NCI-H446 treated with DMSO at 0.1 percent for 48 hours (cell line): ENCODE measurements at places on chromosomes 6 and 20.

- no peak for DNase-seq
Measured at GRCh38 chr20:38393259-38393658, 41.9 kb downstream of the SNHG17 start.

DNA sequence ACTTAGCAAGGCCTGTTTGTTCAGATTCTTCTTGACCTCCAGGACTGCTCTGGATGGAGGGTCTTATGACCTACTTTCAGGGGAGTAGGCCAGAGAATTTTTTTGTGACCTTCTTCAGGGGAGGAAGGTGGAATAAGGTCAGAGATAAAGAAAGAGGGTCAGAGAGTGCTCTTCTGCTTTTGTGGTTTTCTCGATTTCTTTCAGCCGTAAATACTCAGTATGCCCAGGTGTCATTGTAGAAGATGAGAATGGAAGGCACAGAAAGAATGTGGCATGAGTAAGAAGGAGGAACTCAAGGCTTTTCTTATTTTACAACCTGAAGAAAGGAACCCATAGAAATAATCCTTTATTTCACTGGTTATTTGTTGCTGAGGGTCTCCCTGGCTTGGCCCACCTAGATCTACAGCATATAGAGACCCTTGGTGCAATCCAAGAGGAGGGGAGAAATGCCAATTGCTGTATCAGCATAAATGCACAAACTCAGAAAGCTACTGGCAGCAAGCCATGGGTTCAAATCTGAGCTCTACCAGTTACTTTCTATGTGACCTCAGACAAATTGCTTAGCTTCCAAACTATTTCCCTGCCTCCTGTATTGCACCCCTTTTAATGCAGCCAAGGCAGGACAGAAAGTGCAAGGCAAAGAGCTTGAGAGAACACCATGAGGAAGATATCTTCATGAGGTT is 68.0 kb downstream of the OLIG3 start:
- no peak for DNase-seq

DNA sequence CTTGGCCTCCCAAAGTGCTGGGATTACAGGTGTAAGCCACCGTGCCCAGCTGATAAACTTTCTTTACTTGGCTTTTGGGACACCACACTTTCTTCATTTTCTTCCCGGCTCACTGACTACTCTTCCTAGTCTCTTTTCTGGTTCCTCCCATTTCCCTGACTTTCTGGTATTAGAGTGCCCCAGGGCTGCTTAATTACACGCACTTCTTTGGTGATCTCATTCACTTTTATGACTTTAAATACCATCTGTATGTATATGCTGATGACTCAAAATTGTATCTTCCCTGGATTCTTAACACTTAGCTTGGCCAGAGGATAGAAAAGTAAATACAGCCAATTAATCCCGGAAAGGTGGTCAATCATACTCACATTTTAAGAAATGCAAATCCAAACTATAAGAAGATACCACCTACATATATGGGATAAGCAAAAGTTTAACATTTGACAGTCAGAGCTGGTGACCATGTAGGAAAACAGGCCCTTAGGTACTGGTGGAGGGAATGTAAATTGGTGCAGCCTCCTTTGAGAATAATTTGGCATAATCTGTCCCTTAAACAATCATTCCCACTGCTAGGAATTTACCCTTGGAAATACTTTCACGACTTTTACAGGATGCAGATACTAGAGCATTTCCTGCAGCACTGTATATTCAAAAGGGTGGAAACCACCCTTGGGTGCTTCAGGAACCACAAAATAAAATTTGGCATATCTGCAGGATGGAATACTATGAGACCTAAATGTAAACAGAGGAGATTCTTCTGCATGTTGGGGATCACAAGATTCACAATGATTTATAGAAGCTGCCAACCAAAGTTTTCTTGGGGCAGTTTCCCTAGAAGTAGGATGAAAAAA is 9.4 kb upstream of the NANP start:
- DNase-seq, result no peak

DNA sequence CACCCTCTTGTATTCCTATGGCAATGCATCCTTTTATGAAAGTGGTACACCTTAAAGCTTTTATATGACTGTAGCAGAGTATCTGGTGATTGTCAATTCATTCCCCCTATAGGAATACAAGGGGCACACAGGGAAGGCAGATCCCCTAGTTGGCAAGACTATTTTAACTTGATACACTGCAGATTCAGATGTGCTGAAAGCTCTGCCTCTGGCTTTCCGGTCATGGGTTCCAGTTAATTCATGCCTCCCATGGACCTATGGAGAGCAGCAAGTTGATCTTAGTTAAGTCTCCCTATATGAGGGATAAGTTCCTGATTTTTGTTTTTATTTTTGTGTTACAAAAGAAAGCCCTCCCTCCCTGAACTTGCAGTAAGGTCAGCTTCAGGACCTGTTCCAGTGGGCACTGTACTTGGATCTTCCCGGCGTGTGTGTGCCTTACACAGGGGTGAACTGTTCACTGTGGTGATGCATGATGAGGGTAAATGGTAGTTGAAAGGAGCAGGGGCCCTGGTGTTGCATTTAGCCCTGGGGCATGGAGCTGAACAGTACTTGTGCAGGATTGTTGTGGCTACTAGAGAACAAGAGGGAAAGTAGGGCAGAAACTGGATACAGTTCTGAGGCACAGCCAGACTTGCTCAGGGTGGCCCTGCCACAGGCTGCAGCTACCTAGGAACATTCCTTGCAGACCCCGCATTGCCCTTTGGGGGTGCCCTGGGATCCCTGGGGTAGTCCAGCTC is 292.1 kb downstream of the ESR1 start:
- DNase-seq, result no peak

GRCh38 chr20:45363611-45364492 is 896 bp downstream of the SYS1 start:
- no peak for DNase-seq

DNA sequence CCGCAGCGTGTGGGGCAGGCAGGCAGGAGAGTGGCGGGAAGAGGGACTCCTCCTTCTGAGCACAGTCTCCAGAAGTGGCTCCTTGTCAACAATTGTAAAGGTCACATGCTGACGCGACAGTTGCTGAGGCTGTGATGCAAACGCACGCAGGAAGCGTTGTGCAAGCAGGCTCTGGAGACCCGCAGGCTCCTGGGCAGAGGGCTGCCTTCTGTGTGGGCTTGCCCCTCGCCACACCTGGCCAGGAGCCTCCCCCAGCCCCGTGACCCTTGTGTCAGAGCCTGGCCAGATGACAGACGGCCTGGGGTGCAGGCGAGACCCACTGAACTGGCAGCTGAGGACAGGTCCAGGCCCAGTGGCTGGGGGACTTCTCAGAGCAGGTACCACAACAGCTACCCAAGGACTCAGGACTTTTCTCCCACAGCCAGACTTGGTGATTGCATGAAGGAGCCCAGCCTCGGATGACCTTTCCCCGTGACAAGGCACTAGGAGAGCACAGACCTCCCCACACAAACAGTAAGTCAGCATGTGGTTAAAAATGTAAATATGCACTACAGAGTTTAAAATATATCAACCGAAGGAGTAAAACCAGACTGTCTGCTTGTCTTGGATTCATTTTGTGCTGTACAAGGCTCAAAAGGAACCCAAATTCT is 222.1 kb upstream of the RREB1 start:
- no peak for DNase-seq

- DNase-seq, result no peak
Measured at GRCh38 chr6:87494761-87495422, 22.1 kb downstream of the SLC35A1 start.

- DNase-seq, result no peak
Measured at GRCh38 chr6:938916-939315, 246.0 kb upstream of the EXOC2 start.

- no peak for DNase-seq
Measured at GRCh38 chr6:155187994-155188706, 75.7 kb upstream of the CLDN20 start.
